ENCODE measurements at places on chromosomes 16 and 17.

DNA sequence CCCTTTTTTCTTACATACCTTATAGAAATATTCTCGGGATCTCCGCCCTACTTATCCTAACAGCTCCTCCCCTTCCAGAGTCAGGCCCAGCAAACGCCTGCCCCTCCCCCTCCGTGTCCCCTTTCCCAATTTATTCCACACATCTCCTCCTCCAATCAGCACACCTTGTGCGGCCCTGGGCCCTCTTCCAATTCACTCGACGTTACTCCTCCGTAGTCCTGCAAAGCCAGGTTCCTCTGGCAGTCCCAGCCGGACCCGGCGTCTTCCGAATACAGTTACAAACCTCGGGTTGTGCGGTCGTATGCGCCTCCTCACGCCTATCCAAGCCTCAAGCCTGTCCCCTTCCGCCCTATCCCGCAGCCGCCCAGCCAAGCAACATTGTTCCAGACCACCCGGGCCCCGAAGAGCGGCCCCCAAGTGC is 677 bp downstream of the CBX1 start:
- DNase-seq = no peak

DNA sequence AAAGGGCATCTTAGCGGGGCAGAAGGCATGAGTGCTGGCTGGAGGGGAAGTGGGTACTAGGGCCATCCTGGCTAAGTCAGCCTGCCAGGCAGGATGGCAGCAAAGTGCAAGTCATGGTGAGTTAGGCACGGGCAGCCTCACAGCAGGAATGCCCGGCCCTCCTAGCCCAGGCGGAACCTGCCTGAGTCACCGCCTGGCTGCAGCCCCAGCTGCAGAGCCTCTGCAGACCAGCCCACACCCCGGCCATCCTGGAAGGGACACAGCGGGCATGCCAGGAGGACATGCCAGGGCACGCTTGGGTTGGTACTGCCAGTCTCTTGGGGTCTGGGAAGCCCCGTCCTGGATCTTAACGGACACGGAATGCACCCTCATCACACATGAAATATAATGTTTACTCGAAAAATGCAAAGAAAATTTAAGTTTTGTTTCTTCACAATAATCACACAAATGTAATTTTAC is 5.0 kb upstream of the ALDH3A1 start:
- no peak for DNase-seq

DNA sequence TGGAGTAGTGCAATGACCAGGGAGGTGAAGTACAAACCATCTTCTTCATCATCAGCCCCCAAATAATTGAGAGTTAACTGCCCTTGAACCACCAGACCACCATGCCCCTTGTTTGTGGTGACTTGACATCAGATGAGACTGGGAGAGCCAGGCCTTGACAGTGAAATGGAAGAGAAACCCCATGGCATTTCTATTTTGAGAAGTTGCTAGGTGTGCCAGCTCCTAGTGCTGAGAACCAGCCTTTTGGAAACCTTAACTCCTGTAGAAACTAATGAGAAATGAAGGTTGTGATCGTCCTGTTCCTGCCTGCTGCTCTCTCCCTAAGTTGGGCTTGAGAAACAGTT is 2.8 kb downstream of the TMEM94 start:
- DNase-seq = no peak

GRCh38 chr16:4591191-4591590 is 23.5 kb downstream of the UBALD1 start:
- no peak for DNase-seq

GRCh38 chr17:28499364-28499664 is 6.8 kb upstream of the FOXN1 start:
- no peak for DNase-seq

DNA sequence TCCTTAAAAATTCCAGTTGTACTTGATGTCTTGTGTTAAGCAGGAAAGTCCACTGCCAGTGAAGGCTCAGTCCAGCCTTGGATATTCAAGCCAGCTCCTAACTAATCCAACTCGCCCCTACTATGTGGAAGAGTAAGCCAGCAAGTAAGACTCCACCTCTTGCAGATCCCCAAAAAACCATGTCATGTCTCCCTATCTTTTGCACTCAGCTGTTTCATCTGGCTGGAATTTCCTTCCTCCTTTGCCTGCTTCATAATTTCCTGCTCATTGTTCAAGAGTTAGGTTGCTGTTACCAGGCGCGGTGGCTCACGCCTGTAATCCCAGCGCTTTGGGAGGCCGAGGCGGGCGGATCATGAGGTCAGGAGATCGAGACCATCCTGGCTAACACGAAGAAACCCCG is 37.8 kb downstream of the RBBP6 start:
- DNase-seq = no peak

DNA sequence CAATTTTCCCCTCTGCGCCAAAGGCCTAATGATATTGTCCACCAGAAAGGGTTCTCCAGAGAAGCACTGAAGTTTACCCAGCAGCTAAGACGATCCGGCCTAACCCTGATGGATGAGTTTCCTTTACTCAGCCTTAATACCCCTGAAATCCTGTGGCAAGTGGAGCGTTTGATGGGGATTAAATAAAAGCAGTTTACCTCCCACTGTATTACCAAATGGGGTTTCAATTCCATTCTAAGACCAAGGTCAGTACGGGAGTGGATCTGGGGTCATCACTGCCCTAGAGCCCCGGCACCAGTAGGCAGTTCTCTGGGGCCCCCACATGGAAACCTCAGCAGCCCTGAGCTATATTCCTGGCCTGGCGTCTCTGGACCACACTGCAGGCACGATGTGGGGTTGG is 97.1 kb upstream of the NOL11 start:
- no peak for DNase-seq

GRCh38 chr16:86584071-86584685 is 5.8 kb downstream of the FOXL1 start:
- DNase-seq = no peak

Measured in GM19239 (cell line).